ENCODE measurements at places on chromosomes 5 and 9.

- no peak for DNase-seq
These were observed 182.1 kb upstream of the TRIM32 start for GRCh38 chr9:116504893-116505480.

DNA sequence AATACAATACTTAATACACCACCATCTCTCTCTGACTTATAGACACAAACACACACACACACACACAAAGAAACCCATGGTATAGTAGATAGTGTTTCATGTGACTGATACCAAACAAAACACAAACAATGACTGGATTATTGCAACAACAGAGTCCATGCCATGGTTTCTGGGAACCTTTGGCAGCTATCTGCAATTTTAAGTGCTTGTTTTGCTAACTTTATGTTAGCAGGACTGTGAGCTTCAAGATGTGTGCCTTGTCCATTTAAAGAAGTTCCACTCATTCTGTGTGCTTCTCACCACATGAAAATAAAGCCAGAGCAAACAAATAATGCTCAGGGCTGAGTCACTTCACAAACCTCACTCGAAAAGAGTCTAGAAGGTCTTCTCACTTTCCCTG, 15.1 kb upstream of the LURAP1L start:
- peak; percentile 81 for DNase-seq

GRCh38 chr5:51816427-51816826, 433.2 kb downstream of the ISL1 start:
- no peak for DNase-seq

DNA sequence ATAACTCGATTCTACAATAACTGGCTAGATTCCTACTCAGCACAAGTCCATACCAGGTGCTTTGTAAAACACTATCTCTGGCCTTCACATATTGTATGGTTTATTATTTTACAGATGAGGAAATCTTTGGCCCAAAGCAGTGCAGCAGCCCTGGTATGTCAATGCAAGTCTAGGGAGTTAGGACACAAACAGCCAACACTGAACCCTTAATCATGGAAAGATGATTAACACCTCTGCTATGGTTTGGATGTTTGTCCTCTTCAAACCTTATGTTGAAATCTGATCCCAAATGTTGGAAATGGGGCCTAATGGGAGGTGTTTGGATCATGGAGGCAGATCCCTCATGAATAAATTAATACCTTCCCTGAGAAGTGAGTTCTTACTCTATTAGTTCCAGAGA, 76.6 kb downstream of the MAPKAP1 start:
- no peak for DNase-seq

GRCh38 chr9:118401546-118401945, 697.3 kb downstream of the TLR4 start:
- no peak for DNase-seq

DNA sequence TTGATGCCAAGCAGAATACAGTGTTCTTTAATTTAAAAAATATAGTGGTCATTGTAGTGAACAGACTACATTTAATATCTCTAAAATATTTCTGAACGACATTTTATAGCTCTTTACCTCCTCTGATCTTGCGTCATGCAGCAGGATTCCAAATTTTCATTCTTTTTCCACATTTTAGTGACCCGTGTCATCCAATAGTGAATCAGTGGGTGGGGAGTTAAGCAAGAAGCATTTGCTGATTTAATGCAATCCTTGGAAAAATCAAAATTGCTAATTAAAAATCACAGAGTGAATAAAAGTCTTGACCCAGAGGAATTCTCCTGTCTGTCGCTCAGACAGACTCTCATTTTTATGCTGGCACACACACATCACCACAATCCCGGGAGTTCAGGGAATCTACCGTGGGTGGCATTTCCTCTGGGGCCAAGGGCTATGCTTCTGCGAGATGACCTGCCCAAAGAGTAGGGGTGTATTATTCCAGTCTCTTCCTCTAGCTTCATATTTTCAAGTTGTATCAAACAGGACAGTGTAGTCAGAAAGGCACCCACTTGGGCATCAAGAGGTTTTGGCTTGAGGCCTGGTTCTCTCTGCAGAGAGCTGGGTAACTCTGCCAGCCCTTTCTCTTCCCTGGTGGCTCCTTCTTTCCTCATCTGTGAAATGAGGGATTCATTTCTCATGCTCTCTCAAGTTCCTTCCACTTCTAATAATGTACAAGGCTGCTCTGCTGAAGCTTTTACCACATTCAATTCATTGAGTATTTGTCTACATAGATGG, 24.8 kb upstream of the OTP start:
- DNase-seq, result no peak

- peak; percentile 62 for DNase-seq
These were observed 18.6 kb downstream of the IRX2 start for GRCh38 chr5:2732850-2733249.

GRCh38 chr5:83034036-83034435, 43.2 kb downstream of the TMEM167A start:
- DNase-seq, result no peak

- DNase-seq, result no peak
These were observed 57.8 kb upstream of the CHD1 start for GRCh38 chr5:98986587-98986986.

DNA sequence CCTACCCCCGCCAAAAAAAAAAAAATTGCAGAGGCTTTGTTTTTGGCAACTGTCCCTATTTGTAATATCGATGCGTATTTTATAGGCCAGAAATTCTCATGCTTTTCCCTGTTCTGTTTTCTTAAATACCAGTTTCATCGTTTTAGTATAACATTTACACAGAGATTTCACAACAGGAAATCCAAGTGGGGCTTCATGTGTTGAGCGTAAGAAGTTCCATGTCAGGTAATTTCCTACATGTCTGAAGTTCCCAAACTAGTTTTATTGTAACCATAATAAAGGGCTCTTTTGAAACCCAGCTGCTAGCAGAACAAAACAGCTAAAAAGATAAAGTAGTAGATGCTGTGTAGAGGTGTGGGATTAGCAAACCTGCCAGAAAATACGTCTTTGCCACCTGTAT, 4.2 kb downstream of the SMC5 start:
- no peak for DNase-seq

GRCh38 chr5:79983618-79984017, 7.4 kb downstream of the MTX3 start:
- no peak for DNase-seq

DNA sequence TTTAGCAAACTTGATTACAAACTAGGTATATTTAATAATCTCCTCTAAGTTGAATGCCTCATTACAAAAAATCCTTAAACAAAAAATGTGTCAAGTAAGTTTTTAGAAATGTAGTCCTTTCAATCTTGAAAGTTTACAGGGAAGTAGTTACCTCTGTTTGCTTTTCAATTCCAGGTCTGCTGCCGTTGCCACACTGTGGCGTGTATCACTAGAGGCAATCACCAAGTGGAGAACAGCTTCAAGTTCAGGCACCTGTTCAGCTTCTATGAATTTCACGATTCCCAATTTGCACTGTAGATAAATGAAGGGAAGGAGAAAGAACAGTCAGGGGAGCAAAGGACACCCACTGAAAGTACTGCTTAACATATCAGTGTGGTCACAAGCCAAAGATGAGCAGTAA, 51.1 kb downstream of the ECPAS start:
- DNase-seq, result no peak

DNA sequence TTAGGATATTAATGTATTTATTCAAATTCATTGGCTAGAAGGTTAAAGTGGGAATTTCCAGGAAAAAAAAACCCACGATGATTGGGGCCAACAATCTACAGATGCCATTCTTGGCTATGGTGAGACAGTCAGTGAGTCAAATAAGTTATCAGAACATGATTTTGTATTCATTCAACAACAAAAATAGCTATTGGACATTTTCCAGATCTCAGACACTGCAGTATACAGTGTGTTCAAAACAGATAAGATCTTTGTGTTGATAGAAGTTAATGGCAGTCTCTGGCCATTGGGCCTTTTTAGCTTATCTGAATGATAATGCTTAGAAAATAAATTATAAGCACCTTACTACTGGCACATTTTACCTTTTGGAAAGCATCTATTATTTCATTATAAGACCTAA, 547.7 kb downstream of the MAT2B start:
- no peak for DNase-seq

DNA sequence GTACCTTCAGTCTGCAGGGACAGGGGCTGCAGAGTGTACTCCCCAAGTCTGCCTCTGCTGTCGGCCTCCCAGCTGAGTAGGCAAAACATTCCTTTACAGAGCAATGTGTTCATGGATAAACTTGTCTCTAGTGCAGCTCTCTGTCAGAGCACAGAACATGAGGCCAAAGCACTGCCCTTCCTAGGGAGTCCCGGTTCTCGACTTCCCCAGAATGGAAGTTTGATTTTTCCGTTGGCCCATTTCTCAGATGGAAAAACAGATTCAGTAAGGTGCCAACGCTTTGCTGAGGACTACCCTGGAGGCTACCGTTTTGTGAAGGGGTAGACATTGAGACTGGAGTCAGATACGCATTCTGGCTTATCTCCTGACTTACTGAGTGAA, 422 bp upstream of the TRIM32 start:
- DNase-seq, result no peak

- DNase-seq, result no peak
These were observed 94.2 kb downstream of the PCSK1 start for GRCh38 chr5:96338624-96339415.

DNA sequence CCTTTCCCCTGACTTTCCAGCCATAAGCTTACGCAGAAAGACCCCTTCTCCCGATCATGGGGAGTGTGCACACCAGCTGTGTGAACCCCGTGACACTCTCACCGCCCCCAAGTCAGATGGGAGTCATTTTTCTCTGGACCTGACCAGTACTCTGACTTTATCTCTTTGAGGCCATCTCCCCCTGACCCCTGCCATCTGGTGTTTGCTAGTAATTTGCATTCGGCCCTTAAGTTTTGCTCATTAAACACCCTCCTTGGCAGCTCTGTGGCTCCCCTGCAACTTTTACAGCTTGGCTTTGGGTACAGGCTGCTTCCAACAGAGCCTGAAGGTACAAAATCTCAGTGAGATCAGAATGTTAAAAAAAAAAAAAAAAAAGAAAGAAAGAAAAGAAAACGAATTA, 43.9 kb downstream of the PDZD2 start:
- no peak for DNase-seq

DNA sequence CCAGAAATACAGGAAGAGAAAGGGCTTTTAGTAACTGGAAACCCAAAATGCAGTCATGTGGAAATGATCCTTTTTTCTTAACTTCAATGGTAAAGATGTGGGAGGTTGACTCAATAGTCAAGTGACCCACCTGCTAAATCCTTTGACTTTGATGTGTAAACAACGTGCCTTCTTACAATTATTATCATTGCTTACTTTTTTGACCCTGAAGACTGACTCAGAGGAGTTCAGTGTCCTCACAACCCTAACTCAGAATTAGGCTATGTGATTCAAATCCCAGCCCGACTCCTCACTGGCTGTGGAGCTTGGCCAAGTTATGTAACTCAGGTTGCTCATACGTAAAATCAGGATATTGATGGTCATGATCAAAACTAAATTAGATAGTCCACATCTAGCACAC, 27.9 kb downstream of the ANXA1 start:
- DNase-seq, result no peak

DNA sequence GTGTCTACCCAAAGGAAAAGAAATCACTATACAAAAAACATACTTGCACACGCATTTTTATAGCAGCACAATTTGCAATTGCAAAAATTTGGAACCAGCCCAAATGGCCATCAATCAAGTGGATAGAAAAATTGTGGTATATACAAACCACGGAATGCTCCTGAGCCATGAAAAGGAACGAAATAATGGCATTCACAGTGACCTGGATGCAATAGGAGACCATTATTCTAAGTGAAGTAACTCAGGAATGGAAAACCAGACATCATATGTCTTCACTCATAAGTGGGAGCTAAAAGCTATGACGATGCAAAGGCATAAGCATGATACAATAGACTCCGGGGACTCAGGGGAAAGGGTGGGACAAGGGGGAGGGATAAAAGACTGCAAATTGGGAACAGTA, 78.4 kb downstream of the ENC1 start:
- DNase-seq, result no peak

- DNase-seq, result no peak
These were observed 441.7 kb downstream of the PRELID2 start for GRCh38 chr5:145393426-145393825.
